GM03348 (cell line): ENCODE measurements at places on chromosomes 12 and 14.

- DNase-seq: no peak
Measured at GRCh38 chr12:117143008-117143532, 43.9 kb upstream of the TESC start.

DNA sequence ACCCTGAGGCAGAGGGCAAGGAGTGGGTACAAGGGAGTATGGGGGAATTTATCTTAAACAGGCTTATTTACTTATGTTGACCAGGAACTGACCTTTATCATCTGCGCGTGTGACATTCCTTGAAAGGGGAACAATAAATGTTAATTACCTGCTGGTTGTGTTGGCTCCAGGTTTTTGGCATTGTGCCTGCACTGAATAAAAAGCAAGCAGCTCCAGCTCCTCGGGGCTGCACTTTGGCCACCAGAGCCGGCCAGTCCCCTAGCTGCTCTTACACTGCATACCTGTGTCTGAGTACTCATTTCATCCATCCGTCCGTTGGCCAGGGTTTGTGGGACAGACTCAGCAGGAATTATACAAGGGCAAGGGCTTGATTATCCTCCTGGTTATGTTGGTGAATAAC lies 68.8 kb upstream of the GTF2A1 start:
- no peak for DNase-seq

DNA sequence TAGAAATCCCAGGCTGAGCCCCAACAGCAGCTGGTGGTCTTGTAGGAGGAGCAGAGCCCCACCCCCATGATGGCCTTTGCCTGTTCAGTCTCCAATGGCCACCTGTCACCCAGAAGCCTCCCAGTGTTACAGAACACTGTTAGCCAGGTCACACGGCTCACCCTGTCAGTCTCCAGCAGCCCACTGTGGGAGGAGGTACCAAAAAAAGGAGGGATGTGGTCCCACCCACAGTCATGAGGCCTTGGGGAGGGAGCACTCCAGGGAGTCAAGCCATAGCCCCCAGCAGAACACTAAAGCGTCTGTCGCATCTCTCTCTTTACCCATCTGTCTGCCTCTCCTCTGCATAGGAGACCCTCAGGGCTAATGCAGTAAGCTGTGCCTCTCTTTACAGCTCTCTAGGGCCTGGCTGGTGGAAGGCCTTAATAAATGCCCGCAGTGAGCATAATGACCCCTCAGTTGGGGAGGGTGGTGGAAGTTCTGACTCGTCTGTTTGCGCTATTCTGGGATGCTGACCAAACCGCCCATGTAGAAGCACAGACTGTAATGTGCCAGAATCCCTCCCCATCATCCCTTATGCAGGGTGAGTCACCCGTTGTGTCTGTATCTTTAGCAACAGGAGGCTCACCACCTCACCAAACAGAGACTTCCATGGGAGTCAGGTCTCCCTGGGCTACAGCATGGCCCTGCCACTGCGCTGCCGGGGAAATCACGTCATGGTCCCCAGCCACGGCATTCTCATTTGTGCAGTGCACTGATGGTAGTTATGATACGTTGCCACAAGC lies 14.6 kb downstream of the C14orf132 start:
- peak; percentile 94 for DNase-seq

DNA sequence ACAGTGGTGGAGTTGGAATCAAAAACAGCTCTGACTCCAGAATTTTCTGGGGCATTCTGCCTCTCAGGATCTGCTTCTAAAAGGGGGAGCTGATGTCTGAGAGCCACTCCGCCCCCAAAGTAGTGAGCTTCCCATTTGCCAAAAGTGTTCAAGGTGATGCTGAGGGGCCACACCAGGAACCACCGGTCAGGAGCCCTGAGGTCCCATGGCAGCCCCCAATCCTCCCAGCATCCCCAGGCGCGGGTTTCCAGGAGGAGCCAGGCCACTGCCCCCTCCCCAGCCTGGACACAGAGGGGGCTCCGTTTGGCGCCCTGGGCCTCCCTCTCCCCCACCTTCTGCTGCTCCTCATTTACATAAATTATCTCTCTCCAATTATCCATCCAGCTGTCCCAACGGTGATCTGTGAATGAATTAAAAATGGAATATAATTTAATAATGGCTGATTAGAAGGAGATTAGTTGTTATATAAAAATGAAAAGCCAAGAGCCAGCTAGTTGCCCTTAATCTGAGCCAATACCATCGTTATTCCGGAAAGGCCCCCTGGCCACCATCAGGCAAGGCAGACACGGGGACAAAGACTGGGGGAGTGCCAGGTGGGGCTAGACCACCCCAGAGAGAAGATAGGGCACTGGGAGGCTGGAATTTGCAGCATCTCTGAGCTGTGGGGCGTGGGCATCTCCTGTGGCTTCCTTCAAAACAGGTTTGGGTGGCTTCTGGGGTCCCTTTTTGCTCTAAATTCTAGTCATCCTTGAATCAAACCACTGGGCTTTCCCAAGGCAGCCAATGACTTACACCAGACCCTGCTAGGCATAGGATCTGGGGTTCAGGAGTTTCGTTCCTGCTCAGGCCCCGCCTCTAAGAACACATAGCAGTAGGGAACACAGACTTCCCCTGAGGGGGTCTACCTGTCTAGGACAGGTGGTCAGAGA lies 19.7 kb upstream of the VSX2 start:
- DNase-seq: no peak

DNA sequence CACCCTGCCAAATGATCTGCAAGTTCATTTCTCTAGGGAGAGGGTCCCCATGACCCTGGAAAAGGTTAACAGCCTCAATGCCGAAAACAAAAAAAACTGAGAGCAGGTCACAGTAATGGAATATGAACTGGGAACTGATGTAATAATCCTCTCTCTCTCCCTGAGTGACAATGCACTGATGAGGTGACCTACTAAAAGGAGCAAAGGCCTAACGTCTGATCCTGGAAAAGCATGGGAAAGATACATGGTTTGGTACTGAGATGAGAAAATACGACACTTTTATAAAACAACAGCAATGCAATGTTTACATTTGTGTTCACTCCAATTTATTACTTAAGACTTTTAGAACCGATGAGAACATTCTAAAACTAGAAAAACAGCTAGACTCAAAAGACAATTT lies 27.7 kb downstream of the SETD3 start:
- no peak for DNase-seq

DNA sequence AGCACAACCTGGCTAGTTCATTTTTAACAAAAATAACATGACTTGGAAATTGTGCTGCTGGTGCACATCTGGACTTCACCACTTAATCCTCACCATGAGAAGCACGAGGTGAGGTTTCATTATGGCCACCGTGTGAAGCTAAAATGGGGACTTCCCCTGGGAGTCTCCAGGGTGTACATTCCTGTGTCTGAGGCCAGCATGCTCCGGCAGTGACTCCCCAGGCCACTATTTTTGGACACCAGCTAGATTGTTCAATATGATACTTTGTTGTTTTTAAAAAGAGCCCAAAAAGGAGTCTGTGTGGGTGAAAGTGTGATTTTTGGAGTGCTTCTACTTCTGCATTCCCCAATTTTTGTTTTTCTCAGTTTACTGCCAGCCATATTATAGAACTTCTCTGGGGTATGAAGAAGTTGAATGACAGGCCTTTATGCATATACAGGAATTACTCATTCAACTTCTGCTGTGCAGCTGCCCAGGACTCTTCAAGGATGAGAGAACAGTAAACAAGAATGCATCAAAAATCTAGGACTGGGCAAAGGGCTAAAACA lies 16.9 kb upstream of the AICDA start:
- DNase-seq: peak; percentile 51

DNA sequence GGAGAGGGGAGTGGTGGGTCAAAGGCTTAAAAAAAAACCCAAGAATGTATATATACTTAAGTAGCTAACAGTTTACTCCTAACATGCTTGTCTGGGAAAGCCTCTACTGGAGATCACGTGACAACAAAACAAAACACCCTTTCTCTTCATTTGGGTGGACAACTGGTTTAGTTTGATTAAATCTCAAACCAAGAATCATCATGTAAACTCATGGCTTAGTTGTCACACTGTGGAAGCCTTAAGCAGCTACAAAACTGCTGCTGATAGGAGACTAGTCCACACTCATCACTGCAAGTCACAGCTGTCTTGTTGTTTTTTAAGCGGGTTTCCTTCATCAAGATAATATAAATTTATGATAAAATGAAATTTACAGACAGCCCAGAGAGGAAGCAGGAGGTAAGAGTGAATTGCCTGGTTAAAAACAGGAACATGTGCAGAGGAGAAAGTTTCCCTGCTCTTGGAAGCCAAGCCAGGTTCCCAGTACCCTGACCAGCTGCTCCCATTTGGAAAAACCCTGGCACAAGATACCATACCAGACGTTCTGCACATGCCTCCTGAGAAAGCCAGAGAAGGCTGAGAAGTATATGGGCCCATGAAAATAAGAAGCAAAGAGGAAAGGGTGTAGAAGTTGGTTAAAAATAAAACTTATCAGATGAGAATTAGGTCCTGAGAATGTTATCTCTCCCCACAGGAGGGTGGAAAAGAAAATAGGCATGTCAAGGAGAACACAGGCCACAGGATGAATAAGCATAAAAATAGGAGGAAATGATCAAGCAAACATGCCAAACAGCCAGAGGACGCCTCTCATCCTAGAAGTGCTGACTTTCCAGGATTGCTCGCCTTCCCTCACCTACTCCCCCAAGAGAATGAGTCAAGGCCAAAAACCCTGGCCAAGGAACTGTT lies 34.0 kb downstream of the EGLN3 start:
- DNase-seq: no peak

- no peak for DNase-seq
Measured at GRCh38 chr14:64112867-64113678, 181.1 kb downstream of the ESR2 start.

- no peak for DNase-seq
Measured at GRCh38 chr12:105347499-105347898, 17.0 kb downstream of the C12orf75 start.

DNA sequence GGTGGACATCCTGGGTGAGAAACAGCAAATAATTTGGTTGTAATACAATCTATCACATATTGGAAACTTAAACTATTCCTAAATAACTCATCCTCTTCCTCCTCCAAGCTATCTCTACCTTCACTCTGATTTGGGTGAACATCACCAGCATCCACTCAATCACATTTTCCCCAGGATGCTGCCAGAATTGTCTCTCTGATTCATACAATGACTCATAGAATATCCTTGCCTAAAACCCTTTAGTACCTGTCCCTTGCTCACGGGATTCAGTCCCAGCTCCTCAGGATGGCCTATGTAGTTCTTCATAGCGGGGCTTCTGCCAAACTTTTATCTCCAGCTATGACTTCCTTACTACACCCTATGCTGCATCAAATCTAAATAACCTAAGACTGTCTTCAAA lies 146.8 kb downstream of the EMP1 start:
- DNase-seq: no peak

DNA sequence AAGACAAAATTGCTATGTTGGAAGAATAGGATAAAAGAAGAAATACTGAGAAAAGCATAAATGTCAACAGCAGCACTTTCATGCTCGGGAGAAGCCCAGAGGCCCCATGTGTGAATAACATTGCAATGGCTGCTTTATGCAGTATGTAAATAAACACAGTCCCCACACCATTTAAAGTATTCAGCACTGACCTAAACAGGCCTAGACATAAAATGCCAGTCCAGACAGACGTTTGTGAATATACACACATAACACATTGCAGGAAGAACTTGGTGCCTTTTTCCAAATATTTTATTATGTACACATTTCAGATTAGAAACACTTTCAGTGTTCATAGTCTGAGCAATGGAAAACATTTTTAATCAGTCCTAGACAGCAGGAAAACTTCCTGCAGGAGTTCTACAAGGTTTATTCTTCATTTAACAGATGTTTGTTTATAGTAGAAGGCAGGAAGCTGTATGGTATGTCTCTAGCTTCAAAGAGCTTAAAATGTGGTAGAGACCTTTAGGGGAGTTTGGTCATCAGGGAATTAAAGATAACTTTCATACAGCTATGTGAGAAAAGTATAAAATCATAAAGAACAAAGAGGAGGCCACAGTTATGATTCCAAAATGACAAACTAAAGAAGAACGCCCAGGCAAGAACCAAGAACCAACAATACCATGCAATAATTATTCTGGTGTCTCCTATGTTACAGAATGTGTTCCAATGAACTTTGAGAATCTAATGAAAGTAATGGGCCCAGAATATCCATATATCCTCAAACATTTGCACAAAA lies 30.6 kb upstream of the SLC38A2 start:
- DNase-seq: no peak

GRCh38 chr12:8709124-8709830 lies 11.5 kb downstream of the RIMKLB start:
- peak; percentile 19 for DNase-seq

GRCh38 chr14:63224196-63224595 lies 20.0 kb downstream of the RHOJ start:
- DNase-seq: no peak

DNA sequence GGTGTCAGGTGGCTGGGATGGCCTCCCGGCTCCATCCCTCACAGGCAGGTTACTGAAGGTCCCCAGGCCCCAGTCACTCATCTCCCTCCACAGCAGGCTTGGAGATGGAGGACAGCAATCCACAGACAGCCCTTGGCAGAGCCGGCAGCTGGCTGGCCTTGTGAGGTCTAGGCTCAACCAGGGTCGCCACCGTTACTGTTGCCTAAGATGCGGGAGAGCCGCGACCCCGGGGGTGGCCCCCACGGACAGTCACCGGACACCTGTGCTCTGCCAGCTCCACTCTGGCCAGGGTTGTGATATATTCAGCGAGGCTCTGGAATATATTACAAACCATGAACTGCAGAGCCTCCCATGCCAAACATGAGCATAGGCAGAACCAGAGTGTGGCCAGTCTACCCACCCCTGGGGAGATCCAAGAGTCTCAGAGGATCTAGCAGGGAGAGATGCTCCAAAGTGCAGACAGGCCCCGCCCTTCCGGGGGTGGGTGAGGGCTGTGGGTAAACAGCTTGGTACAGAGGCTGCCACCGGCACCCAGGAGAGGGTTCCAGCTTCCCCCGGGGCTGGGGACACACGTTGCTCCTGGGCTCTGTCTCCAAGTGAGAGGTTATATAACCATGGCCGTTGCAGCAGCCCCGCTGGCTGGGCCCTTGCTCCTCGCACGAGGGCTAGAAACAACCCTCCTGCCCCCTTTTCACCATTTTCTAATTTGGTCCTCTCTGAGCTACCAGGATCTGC lies 55.9 kb upstream of the DIO3 start:
- no peak for DNase-seq

- DNase-seq: peak; percentile 63
Measured at GRCh38 chr14:65879248-65880009, 466.9 kb downstream of the FUT8 start.
